SK-N-DZ (cell line): ENCODE measurements at places on chromosomes 2 and 18.

GRCh38 chr18:12038082-12038638 lies 55.5 kb upstream of the ANKRD62 start:
- DNase-seq = no peak

GRCh38 chr2:105321875-105322646 lies 7.5 kb downstream of the TGFBRAP1 start:
- DNase-seq = no peak

- no peak for DNase-seq
Measured at GRCh38 chr2:197307236-197307932, 3.2 kb downstream of the ANKRD44 start.

DNA sequence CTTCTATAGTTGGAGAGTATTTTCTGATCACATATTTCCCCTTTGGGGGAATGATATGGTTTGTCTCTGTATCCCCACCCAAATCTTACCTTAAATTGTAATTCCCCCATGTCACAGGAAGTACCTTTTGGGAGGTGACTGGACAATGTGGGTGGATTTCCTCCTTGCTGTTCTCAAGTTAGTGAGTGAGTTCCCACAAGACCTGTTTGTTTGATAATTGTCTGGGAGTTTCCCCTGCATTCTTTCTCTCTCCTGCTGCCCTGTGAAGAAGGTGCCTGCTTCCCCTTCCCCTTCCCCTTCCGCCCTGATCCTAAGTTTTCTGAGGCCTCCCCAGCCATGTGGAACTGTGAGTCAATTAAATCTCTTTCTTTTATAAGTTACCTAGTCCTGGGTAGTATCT lies 222.7 kb upstream of the SLC39A10 start:
- DNase-seq = no peak

DNA sequence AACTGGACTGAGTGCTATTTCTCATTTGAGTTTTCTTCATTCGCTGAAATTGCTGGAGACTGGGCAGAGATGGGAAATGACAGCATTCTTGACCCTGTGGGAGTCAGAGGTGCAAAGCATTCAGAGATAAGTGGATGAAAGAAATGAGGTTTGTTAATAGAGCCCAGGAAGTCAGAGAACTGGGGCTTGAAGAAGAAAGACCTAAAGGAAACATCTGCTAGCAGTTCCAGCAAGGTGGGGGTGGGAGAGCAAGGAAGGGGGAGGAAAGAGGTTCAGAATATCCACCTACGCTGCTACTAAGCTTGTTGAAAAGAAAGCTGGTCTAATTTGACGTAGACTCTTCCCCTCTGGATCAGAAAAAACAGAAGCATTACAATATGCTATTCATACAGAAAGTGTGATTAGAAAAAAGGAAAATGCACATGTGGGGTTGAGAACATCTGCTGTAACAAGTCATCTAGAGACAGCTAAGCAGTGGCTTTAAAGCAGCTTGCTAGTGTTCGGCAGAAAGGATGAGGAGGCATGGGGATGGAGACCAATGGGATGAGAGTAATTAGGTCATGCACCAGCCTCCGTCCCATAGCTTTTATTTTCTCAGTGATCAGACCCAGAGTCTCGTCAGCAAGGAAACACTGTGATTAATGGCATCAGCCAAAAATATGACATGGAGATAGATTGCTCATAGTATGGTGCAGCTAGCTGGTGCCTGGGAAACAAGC lies 29.7 kb downstream of the NAB1 start:
- DNase-seq = no peak

DNA sequence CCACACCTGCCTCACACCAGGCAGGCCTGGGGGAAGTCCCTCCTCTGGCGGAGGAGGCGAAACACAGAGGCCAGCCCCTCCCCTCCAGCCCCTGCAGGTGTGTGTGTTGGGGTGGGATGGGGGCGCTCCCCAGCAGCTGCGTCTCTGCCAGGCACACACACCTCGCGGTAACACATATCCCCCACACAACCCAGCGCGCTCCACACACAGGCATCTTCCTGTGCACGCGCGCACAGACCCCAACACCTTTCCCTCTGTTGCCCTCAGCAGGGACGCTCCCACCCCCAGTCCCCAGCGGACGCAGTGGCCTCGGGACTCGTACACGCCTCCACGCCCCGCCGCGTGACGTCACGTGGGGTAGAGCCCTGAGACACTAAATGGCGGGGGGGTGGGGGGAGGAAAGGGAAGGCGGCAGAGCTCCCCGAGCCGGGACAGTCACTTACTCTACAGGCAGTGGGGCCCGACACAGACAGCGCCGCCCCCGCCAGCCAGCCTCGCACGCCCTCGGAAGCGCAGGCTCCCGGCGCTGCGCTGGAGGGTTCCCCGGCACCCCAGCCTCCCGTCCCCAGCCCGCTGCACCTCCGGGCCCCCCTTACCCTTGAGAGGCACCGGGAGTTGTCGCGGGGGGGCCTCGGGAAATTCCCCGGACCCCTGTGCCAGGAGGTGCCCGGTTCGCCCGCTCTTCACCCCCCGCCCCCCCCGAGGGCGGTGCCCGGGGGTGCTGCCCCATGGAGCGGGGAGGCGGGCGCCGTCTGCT lies at the start of gene WNT10A:
WNT10A (plus strand) TSS at position 751 of the 757 bp plus-strand sequence. CDS start 144 bp downstream, outside the sequence.
- no peak for DNase-seq

- no peak for DNase-seq
Measured at GRCh38 chr2:200311139-200311538, 4.6 kb downstream of the SPATS2L start.

GRCh38 chr2:230947908-230948365 lies 22.9 kb upstream of the GPR55 start:
- no peak for DNase-seq

GRCh38 chr2:148430101-148430500 lies 214.4 kb upstream of the EPC2 start:
- DNase-seq = no peak

GRCh38 chr2:190334479-190335224 lies 8.7 kb upstream of the INPP1 start:
- DNase-seq = no peak

GRCh38 chr2:20135631-20136050 lies 84.2 kb upstream of the LAPTM4A start:
- peak; percentile 56 for DNase-seq

- peak; percentile 77 for DNase-seq
Measured at GRCh38 chr2:27095745-27096651, 9.4 kb downstream of the KHK start.

DNA sequence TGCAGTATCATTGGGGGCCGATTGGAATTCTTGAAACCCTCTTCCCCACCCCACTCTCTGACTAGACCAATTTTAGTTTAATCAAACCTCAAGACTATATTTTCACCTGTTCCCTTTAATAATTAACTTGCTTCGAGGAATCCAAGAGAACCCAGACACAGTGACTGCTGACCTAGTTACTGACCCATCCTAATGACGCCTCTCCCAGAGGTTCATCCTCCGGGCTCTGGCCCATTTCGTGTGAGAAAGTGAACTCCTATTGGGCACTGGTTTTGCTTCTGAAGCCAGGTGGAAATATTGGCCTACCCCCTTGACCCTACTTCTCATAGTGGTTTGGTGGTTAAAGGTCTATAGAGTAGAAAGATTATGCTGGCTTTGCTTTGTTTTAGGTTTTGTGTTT lies 39.9 kb downstream of the RPL37A start:
- DNase-seq = no peak

GRCh38 chr18:54950221-54950620 lies 9.0 kb downstream of the CCDC68 start:
- peak; percentile 29 for DNase-seq

- DNase-seq = no peak
Measured at GRCh38 chr18:45589356-45590035, 25.8 kb upstream of the SLC14A2 start.

GRCh38 chr2:160890667-160891352 lies 269.4 kb upstream of the TANK start:
- DNase-seq = no peak

GRCh38 chr2:40558761-40559160 lies 106.9 kb upstream of the SLC8A1 start:
- DNase-seq = no peak

GRCh38 chr2:237446338-237446665 lies 32.3 kb upstream of the COL6A3 start:
- no peak for DNase-seq

DNA sequence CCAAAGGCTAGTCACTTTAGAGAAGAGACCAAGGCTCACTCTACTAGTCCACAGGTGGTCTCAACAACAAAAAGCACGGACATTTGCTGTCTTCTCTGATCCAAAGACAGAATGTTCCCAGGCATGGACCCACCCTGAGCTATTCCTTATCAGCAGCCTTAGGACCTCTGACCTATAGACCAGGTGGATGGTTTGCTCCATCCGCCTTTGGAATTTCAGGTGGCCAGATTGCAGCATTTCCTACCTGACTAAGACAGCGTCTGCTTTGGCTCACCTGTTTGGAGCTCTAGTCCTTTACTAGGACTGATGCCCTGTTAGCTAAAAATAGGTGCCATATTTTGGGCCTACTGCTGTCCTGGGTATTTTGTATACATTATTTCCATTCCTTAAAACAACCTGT lies 44.6 kb upstream of the LRP2 start:
- no peak for DNase-seq

DNA sequence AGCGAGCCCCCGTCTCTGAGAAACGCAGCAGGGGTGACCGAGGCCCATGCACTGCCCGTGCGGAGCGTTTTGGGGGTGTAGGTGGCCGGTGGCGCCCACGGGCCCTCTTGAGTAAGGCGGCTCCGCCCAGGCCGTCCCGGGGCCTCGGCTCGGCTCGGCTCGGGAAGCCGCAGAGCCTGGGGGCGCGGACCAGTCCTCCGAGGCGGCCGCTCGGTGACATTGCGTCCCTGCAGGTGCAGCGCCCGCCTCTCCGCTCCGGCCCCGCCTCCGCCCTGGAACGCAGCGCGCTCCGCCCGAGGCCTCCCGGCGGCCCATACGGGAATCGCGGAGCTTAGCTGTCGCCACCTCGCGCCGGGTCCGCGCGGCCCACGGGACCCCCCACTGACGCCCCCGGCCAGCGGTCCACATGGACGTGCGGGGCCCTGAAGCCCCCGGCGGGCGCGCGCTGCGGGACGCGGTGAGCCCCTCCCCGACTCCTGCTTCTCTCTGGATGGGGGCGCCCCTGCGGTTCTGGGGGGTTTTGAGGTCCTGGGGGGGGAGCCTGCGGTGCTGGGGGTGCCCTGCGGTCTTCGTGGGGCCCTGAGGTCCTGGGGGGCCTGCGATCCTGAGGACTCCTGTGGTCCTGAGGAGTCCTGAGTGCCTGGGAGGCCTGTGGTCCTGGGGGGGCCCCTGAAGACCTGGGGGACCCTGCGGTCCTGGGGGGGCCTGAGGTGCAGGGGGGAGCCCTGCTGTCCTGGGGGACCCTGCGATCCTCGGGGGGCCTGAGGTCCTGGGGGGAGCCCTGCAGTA lies at the start of gene HSBP1L1:
HSBP1L1 (plus strand) TSS at position 314 of the 789 bp plus-strand sequence; CDS start at position 407, 93 bp downstream.
- DNase-seq = peak; percentile 73

DNA sequence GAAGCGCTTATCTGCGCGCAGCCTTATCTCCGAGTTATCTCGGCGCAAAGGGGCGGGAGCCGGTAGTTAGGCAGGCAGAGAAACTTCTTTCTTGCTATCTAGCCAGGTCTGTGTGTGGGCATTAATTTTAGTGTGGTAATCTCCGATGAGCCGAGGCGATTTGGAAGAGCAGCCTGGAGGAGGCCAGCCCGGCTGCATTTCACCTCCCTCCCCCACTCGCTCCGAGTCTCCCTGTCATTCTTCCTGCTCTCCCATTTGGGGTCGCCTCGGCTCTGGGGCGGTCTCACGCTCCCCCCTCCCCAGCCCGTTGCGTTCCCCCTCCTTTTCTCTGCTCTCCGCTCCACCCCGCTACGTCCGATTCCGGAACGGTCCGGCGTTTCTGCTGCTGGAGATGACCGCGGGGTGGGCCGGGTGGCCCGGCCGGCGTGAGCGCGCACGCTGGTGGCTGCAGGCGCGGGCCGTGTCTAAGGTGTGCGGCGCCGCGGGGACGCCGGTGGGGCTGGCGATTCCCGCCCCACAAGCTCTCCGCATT lies 566 bp downstream of the GATA6 start:
- peak; percentile 10 for DNase-seq

- DNase-seq = no peak
Measured at GRCh38 chr2:240302041-240302440, 133.4 kb upstream of the GPC1 start.

GRCh38 chr2:108139521-108139920 lies 100.2 kb upstream of the SULT1C3 start:
- DNase-seq = no peak

- peak; percentile 69 for DNase-seq
Measured at GRCh38 chr18:72544092-72544886, at the start of gene CBLN2. CBLN2 (minus strand) TSS chr18:72544342; CDS start chr18:72542160, 2,182 bp downstream.

DNA sequence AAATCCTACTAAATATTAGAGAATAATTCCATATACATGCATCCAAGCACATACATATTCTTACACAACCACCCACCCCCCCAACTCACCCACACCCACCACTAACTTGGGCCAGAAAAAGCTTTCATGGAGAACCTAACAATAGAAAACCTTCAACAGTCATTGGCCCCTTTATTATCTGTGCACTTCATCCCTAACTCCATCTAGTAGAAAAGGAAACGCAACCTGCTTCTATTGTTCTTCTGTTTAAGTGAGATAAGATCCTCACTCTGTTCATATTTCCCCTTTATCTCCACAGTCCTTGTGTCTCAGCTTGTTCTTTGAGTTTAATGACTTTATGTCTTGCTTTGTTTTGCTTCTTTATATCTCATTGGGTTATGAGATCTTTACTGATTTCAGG lies 1740.2 kb upstream of the CELF4 start:
- no peak for DNase-seq

- no peak for DNase-seq
Measured at GRCh38 chr18:3067722-3068121, 54.8 kb upstream of the LPIN2 start.

GRCh38 chr2:197075754-197076337 lies 149.3 kb upstream of the PGAP1 start:
- DNase-seq = no peak

DNA sequence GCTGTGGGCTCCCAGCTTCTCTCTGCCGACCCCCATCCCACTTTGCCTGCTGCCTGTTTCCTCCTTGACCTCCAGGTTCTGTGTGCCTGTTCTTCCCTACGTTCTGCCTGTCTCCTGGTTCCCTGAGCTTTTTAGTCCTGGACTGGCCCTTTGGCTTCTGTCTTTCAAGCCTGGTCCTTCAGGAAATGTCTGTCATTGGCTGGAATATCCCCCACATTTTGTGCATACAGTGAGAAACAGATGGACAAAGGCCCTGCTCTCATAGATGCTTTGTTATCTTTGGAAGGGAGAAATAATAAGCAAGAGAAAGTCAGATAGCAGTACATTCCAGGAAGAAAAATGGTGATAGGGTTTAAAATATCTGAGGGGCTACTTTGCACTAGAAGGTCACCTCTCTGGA lies 5.7 kb downstream of the MGAT5 start:
- DNase-seq = no peak

DNA sequence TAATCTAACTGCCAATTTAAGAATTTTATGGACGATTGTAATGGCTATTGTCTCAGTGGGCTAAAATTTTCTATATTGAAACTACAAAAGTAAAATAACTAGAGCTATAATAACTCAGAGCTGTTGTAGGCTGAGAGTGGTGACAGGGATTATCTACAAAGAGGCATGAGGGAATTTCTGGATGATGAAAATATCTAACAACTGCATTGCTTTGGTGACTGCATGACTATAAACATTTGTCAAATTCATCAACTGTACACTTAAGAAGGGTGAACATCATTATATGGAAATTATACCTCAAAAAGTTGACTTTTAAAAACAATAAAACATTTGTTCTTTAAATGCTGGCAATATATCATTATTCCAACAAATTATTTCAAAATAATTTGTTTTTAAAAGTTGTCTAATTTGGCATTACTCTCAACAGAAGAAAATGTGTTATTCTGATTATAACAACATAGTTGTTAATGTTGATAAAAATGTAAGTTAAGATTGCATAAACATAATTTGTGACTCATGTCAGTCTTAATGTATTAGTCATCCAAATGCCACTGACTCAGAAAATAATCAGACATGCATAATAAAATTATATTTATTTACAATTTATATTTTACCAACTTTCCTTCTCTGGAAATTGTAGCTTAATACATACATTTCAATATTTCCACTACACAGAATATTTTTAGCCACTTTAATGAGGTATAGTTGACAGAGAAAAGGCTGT lies 865.1 kb upstream of the VRK2 start:
- no peak for DNase-seq
